HAP-1 (cell line): ENCODE measurements at places on chromosomes 11 and 22.

- no peak for DNase-seq
Measured at GRCh38 chr22:21762712-21763581, 27.4 kb upstream of the YPEL1 start.

GRCh38 chr11:128453444-128454336 is 133.7 kb downstream of the ETS1 start:
- no peak for DNase-seq

DNA sequence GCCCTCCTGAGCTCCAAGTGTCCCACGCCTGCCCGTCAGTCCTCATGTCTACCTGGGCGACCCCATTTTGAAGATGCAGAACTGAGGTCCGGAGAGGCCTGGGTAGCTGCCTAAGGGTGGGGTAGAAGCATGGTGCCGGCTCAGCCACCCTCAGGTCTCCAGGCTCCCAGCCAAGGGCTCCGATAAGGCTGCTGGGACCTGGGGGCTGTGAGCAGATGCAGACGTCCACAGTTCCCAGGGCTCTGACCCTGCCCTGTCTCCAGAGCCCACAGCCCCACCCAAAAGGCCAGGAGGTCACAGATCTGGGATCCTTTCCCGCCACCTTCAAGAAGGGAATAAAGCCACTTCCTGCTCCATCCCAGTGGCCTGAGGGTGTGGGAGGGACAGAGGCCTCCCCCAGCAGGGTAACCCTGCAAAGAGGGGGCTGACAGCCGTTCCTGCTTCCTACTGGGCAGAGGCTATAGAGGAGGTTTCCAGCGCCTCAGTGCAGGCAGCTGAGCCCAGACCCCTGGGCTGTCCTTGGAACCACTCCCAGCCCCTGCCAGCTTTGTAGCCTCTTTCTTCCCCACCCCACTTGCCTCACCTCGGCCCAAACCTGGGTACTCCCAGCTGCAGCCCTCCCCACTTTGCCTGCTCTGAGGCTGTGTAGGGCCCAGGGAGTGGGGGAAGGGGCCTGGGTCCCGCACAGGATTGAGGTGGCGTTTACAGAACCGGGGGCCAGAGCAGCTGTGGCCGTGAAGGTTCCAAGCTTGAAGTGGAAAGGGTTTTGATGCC is 85.5 kb downstream of the CDKN1C start:
- no peak for DNase-seq

DNA sequence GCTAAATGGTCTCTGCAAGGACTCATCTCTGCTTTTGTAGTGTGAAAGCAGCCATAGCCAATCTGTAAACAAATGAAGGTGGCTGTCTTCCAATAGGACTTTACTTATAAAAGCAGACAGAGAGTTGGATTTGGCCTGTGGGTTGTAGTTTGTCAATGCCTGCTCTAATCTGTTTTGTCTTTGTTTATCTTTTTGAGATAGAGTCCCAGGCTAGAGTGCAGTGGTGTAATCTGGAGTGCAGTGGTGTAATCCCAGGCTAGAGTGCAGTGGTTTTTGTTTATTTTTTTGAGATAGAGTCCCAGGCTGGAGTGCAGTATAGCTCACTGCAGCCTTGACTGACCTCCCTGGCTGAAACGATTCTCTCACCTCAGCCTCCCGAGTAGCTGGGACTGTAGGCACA is 8.6 kb downstream of the PPP6R3 start:
- no peak for DNase-seq

GRCh38 chr11:62015615-62016014 is 48.2 kb upstream of the FTH1 start:
- no peak for DNase-seq

DNA sequence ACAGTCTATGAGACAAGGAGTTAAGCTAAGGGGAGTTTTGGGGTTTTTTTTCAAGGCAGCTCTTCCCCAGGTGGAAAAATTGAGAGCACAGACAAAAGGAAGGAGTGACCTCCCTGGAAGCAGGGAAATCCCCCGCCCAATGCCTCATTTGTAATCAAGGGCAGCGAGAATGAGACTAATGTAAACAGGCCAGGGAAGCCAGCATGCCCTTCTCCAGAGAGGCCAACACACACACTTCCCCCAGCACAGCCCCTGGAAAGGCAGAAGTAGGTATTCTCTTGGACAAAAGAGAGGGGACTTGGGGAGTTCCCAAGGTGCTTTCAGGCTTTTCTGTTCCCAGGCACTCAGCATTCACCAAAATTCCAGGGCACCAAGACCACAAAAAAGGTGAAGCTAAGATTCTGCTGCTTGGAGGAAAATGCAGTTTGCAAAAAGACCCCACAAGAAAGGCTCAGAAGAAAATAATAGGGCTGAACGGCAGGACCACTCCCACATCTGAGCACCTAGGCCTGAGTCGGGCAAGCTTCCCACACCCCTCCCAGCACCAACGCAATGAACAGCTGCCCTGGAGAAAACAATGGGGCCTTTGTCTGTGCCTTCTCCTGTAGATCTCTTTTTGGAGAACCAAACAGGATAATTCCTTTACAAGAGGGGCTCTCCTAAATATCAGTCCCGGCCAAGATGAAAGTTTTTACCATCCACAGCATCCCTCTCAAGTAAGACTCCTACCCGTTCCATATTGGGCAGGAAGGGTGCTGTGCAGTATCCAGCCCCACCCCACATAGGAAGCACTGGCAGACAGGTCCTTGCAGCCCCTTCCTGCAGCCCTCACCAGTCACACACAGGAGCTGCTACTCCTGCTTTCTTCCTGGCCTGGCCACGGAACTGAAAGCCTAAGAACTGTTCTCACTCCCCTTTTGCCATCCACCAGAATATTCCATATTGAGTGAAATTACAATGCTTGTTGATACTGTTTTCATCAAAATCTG is 70.7 kb upstream of the AKIP1 start:
- DNase-seq = peak; percentile 82

- DNase-seq = peak; percentile 33
Measured at GRCh38 chr11:129992161-129992944, 10.3 kb downstream of the PRDM10 start.

GRCh38 chr22:39528080-39528661 is 4.4 kb downstream of the RPS19BP1 start:
- no peak for DNase-seq

DNA sequence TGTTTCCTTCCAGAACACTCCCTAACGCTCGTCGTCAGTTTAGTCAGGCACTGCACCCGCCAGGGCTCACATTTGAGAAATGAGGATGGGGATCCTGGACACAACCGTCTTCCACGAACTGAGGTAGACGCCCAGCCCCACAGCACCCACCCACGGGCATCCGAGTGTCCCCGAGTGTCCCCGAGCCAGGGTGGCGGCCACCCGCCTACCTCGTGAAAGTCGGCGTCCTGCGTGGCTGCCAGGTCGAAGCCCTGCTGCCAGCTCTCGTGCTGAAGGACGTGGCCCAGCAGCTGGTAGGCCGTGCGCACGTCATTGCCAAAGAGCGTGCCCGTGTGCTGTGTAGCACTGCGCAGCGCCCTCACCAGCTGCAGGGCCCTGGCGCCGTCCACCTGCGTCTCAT is 53.6 kb downstream of the TRMU start:
- no peak for DNase-seq

GRCh38 chr22:44755956-44756361 is 3.6 kb downstream of the ARHGAP8 start:
- no peak for DNase-seq

- DNase-seq = no peak
Measured at GRCh38 chr11:131042041-131042390, 125.7 kb upstream of the SNX19 start.

- DNase-seq = no peak
Measured at GRCh38 chr11:134230339-134230738, 5.9 kb downstream of the VPS26B start.

GRCh38 chr11:129425214-129425613 is 49.6 kb downstream of the BARX2 start:
- DNase-seq = no peak

DNA sequence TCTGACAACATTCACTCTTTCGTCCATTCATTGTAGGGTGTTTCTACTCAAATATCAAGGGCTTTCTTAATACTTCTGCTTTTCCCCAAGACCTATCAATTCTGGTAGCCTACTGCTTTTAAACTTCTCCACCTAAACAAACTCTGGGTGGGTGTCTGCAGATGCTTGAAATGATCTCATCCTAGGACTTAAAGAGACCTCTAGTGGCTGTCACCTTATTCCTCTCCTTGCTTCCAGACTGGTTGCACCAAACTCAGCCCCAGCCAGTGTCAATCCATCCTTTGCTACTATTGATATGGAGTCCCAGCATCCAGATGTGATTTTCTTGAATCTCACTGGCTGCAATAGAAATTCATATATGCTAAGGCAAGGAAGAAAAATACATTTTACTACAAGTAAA is 274.7 kb downstream of the NXPE2 start:
- DNase-seq = no peak

GRCh38 chr11:115242982-115243381 is 261.2 kb downstream of the CADM1 start:
- DNase-seq = no peak

- no peak for DNase-seq
Measured at GRCh38 chr11:44348114-44348513, 38.2 kb upstream of the ALX4 start.

DNA sequence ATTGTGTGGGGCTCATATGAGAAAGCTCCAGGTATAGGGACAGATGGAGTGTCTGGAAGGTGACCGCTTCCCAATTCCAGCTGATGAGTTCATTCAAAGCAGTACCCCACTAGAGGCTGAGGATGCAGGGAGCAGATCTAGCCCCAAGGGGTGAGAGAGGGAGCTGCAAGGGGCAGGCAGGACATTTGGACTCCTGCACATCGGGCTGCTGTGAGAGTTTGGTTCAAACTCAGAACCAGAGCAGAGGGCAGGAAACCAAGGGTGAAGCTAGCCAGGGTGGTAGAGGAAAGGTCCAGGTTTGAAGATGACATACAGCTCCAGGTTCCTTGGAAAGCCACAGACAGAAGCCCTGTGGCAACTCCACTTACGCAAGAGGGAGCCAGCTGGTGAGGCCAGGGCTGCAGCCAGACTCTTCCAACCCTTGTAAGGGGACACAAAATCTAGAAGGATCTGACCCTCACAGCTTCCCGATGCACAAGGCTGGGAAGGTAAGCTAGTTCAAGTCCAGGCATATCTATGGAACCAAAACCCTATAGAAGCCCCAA is 1.9 kb downstream of the CSNK2A3 start:
- DNase-seq = no peak

DNA sequence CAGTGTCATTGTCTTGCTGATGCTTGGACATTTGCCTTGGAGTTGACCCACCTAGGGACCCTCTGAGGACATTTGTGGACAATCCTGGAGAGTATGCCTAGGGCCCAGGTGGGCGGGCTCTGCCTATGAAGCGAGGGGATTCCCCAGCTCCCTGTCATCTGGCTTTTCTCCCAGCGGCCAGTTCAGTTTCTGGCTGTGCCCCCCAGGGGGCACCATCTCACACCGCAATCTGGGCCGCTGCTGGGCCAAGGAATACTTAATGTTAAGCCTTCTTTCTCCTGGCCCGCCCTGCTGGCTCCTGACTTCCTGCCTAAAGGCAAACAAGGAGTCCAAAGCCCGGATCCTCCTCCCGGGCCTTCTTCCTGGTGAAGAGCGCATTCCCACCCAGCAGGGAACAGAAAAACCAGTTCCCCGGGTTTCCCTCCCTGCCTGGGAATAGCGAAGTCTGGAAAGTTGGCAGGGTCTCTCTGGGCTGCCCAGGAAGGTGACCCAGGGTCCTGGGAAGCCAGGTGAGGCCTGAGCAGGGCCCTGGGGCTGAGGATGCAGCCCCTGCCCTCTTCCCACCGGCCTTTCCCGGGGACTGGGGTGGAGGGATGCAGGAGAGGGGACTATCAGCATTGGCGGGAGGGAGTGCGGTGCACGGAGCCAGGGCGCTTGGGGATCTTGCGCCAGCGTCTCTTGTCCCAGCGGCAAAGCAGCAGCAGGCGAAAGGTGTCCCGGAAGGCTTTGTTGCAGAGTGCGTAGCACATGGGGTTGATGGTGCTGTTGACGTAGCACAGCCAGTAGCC is 11.9 kb downstream of the CHRM1 start:
- DNase-seq = peak; percentile 48

DNA sequence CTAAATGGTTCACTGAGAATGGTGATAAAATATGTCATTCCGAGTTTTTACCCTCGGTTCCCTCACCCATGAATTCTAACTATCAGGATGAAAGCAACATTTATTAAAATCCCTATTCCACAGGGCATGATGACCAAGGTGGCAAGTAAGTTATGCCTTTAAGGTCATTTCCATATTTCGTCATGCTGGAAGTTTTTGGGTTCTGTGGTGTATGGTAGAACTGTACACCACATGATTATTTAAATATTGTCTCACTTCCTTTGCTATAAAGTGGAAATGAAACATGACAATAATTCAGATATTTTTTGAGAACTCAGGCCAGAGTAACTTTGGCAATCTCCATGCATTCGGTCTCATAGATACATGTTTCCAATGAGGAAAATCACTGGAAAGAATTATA is 68.5 kb upstream of the CARD18 start:
- DNase-seq = no peak

GRCh38 chr11:107018219-107018901 is at the start of gene GUCY1A2:
TSS of gene GUCY1A2 (minus strand) at chr11:107018476. CDS start at chr11:107018055, 421 bp downstream.
- DNase-seq = peak; percentile 33

DNA sequence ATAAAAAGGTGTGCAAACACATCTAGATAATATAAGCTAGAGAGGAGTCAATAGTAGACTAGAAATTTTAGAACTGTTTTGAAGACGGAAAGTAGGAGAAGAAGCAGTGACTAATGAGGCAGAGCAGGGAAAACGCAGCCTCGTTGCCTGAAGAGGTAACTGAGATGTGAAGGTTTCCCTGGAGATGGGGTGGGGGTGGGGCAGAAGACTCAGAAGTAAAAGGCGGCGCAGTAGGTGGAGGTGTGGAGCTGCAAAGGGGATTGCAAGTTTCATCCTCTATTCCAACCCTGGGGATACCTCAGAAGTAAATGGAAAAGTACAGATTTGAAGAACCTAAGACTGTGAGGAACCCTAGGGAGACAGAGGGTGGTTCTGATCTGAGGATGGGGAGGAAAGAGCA is 109.5 kb downstream of the TMPRSS5 start:
- no peak for DNase-seq

DNA sequence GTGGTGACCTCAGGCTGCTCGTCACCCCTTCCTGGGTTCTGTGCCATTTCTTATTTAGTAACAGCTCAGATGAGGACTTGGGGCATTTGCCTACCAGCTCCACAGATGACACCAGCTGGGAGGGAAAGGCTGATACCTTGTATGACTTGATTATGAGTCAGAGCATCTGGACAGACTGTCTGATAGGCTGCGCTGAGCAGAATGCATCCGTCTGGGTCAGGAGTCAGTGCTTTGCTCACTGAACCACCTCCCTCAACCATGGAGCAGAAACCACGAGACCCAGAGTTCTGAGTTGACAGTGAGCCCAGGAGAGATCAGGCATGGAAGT is 6.8 kb downstream of the ST14 start:
- no peak for DNase-seq

DNA sequence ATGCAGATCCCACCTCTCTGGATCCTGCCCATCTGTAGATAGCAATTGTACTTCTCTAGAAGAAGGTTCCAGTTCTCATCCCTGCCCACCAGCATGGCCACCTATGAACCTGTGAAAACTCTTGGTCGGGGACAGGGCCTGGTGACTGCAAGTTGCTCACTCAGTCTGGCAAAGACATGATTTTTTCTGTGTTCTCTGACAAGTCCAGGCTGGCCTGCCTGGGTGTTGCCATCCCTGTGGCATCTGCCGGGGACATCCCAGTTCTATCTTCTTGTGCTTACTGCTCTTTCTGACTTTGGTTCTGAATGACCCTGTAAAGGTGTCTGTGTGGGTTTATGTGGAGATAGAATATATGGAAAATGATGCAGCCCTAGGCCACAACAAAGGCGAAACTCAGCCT is 545.8 kb downstream of the INSC start:
- DNase-seq = no peak
